Trophoblast cell (in vitro differentiated cells and primary cell): ENCODE measurements at places on chromosomes 5 and 9.

DNA sequence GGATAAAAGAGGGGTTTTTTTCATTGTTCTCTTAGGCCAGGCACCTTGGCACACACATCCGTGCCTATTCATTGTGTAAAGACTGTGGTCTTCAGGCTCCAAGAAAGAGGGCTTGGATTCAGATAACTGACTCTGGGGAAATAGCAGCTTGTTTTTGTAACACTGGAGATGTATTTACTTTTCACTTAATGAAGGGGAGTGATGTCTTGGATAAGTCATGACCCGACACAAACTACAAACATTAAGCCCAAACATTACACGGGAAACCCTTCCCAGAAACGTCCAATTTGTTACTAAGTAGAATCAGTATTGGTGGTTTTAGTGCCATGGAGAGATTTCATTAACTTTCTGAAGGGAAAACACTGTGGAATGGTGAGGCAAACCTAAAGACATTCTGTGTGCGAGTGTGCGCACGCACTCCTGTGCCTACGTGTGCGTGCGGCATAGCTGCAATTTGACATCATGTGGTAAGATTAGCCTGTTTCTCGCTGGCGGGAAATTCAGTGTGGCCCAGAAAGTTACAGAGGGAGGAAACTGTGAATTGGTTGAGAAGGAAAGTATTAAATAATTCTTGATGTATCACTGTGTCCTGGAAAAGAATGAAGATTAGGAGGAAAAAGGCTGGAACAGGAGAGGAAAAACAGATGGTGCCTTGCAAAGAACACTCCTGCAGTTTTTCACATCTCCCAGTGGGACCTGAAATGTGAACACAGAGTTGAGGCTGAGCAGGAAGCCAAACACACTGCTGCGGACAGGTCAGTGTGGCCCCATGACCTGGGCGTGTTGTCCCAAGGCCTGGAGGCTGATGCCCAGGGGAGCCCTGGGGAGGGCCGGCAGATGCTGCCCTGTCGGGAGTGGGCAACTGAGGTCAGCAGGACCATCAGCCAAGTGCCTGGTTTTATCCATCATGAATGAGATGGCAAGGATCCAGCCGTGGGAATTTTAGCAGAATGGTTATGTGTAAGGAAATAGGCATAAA lies 108.5 kb downstream of the GAS1 start:
- no peak for DNase-seq

GRCh38 chr5:75446068-75446467 lies 65.4 kb downstream of the CERT1 start:
- DNase-seq: no peak

DNA sequence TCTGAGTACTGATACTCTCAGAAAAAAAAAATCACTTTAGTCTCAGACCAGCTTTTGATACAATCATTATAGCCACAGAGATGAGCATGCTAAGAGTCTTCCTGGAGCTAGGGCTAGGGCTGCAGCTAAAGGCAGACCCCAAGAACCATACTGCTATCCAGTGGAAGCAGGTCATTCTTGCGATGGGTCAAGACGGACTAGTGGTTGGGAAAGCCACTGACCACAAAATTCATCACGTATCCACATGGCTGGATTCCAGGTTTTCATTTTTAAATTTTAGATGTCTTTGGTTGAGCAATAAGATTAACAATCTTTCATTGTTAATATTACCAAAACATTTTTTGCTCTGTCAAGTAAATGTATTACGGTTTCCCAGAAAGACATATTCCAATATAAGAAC lies 598.1 kb downstream of the DNAH5 start:
- no peak for DNase-seq

- no peak for DNase-seq
Observed at GRCh38 chr5:133714161-133714915, 102.0 kb upstream of the FSTL4 start.

DNA sequence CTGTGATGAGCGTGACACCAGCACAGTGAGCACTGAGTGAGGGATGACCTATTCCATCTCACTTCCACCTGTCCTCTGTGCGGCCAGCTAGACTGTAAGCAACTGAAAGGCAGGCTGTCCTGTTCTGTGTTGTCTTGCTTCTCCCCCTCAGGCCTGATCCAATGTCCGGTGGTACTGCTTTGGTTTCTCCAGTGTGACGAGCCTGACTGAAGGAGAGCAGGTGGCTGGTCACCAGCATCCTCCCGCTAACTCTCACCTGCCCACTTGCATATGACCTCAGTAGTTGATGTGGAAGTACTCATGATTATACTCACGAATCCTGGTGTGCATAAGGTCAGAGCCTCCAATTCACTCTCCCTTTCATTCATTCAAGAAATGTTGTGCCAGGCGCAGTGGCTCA lies 2.4 kb upstream of the SLC27A4 start:
- DNase-seq: no peak

- DNase-seq: no peak
Observed at GRCh38 chr5:135238622-135239452, 160.2 kb downstream of the MACROH2A1 start.

GRCh38 chr9:129026442-129027223 lies 1.5 kb downstream of the SH3GLB2 start:
- DNase-seq: peak; percentile 83

DNA sequence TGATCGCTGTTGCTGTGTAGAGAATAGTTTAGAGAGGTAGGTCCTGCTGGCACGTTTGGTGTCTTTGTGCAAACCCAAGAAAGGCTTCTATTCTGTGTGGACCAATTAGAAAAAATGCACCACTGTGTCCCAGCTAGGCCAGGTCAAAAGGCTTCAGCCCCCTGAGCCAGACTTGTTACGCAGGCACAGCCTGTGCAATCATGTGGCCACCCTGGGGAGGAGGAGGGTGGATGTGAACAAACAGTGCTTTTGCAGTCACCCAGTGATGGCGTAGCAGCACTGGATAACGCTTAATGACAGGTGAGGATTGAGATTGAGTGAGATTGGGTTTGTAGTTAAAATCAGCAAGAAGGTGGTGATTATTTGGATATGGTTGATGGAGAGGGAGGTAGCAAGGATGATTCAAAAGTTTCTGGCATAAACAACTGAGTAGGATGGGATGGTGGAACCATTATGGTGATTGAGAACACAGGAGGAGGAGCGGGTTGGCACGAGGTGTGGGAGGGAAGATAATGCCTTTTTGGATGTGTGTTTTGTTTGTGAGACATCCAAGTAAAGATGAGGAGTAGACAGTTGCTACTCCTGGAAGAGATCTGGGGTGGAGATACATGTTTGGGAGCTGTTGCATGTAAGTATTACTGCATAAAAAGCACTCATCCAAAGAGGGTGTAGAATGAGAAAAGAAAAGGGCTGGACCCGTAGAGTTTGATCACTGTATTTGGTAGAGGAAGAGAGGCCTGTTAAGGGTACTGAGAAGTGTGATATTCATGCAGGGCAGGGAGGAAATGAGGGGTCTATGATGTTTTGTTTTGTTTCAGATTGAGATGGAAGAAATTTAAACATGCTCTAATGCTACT lies 6.7 kb downstream of the GCNT1 start:
- DNase-seq: no peak

DNA sequence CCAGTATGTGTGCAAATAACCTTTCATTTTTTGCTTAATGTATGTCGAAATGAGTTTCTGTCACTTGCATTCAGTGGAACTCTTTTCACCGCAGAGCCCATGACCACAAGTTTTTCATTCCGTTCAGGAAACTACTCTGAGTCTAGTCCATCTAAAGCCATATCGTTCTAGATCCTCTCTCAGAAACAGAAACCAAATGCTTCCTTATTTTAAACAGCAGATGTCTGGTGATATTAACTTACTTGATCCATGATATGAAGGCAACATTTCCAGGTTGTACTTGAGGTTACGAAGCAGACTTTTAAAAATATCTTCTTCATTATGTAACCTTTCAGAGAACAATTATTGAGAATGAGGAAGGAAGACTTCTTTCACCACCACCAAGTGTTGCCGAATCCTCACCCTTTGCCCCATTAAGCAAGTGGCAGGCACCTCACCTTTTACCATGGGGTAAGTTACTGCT lies 72.4 kb upstream of the GNAQ start:
- no peak for DNase-seq

- no peak for DNase-seq
Observed at GRCh38 chr5:6497262-6497661, 48.6 kb downstream of the UBE2QL1 start.

- DNase-seq: no peak
Observed at GRCh38 chr5:139266236-139266635, 27.3 kb upstream of the MATR3 start.

- no peak for DNase-seq
Observed at GRCh38 chr5:126269511-126269910, 153.7 kb upstream of the GRAMD2B start.

GRCh38 chr5:171412186-171412585 lies 7.3 kb upstream of the FGF18 start:
- no peak for DNase-seq

- DNase-seq: peak; percentile 96
Observed at GRCh38 chr5:148912714-148913398, 86.4 kb downstream of the ADRB2 start.

DNA sequence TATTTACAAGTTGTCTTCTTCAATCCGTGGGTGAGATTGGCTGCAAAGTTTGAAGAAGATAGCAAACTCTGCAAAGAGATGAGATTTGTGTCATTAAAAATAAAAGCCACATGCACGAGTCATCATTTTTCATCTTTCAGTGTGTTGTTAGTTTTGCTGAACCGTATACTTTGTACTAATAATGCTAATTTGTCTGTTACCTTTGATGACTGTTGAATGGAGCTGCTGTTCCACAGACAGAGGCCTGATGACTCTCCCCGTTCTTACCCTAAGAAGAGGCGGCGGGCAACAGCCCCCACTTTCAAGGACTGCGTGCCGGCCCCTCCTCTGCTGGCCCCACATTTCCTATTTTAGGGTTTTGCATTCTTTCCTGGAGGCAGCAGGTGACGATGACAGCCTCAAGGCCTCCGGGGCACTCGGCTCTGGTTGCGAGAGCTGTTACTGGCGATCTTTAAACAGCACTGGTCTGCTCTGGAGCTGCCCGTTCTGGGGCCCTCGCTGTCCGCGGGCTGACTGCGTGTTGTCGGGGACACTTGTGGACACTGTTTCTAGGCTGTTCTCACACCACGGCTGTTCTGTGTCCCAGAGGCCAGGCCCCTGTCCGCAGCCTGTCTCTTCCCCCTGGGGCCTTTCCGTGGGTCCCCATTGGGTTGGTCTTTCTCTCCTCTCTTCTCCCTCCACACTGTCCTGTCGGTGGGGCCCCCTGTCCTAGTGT lies 35.1 kb downstream of the NDUFS6 start:
- DNase-seq: no peak

- no peak for DNase-seq
Observed at GRCh38 chr9:5922192-5922591, 31.5 kb downstream of the MLANA start.

DNA sequence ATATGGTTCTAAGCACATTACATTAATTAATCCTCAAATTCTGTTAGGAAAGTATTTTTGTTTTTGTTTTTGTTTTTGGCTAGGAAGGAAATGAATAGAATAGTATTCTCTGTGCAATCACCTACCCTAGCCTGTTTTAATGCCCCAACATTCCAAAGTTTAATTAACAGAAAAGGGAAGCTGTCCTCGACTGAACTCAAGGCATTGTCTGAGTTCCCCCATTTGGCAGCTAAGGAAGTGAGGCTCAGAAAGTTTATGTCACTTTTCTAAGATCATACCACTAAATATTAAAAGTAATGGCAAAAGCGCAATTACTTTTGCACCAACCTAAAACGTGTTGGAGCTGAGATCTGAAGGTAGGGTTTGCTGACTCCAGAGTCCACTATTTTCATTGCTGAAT lies 59.8 kb downstream of the FGF1 start:
- no peak for DNase-seq

GRCh38 chr9:130214776-130215340 lies 42.7 kb downstream of the NCS1 start:
- DNase-seq: peak; percentile 12

GRCh38 chr5:111095982-111096381 lies 3.8 kb downstream of the WDR36 start:
- no peak for DNase-seq

DNA sequence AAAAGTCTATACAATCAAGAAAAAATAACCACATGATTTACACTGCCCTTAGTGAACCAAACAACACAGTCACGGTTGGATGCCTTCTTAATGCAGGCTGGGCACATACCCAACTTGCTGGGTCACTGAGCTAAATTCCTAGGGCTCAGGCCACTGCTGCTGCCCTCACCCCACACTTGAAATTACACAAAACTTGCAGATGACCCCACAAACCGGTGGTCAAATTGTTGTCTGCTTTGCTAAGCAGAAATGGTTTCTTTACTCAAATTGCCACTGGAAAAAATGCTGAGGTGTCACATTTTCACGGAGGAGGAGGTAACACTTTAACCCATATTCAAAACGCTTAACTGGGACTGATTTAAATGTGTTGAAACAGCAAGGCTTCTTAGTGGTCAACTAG lies 62.4 kb downstream of the HMHB1 start:
- no peak for DNase-seq

- no peak for DNase-seq
Observed at GRCh38 chr5:160638161-160638742, 213.8 kb downstream of the ATP10B start.

DNA sequence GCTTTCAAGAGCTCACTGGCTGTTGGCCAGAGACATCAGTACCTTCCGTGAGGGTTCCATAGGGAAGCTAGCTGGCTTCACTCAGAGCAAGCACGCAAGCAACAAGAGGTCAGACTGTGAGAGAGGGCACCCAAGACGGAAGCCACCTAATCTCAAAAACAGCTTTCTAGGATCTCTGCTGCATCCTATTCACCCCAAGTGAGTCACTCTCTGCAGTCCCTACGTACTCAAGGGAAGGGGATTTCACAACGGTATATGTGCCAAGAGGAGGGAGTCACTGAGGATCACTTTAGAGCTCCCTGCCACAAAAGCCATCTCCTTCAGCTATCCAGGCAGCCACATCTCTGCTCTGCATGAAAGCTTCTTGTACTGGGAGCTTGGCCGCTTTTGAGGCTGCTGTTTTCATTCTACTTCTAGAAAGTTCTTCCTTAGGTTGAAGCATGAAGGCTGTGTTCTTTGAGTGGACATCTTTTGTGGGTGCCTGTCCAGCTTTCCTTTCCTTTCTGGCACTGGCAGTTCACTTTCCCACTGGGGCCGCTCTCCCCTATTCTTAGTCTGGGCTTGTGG lies 249.5 kb downstream of the MAN2A1 start:
- peak; percentile 85 for DNase-seq

DNA sequence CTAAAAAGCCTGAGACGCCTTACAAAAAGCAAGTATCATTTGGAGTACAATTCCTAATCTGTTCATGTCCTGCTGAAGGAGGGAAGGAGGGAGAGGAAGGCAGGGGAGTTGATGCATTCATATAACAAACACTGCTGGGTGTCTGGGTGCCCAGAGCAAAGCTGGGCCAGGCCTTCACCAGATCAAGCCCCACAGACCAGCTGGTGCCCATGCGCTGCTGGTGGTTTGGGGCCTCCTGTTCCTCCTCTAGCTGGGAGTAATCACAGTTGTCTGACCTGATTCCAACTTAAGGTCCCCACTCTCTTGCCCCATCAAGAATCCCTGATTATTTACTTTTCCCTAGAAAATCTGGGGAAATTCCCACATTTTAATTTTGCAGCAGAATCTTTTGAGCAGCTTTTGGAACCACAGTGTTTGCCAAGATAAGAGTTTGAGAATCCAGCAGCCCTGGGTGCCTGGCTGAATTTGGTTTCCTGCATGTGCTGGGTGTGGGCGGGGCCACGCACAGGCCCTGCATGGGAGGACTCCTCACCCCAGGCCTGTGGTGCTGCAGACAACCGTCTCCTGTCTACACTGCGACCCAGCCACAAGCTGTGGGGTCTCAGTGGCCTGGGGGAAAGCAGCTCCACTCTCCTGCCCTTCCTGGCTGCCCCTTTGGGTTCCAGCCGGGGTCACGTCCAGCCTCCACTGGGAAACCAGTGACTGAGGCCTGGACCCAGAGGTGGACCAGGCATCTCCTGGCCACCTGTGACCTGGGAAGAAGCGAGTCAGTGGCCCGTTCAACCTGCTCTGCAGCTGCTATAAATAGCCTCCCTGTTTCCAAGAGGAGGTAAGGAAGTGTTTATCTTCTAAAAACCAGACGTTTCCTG lies 47.5 kb downstream of the NEURL1B start:
- peak; percentile 92 for DNase-seq
